T-helper 22 cell (primary cell): ENCODE measurements at places on chromosomes 2 and 18.

DNA sequence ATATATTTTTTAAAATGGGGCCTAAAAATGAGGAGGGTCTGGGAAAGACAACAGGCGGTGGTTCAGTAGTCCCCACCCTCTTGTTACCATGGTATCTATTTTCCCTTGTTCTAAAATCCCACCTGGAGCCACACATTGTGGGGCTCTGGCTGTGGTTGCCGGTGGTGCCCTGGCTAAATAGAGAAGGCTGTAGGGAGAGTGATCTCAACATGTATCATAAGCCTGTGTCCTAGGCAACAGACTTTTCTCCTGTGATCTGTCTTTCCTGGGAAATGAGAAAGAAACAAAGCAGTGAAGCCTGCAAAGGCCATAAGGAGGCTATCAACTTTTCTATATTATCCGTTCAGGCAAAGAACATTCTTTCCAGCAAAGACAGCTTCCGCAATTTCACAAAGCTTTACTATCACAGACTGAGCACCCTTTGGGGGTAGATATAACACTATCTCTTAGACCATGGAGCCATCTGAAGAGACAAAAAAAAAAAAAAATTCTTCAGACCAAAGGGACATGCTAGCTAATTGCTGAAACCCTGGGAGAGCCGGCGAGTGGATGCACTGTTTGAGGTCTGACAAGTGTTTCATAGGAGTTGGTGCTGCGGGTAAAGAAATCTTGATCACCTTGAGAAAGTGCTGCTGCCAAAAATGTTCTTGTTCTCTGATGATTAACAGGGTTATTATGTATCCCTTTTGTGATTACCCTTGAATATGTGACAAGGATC lies 879.2 kb upstream of the DDX18 start:
- DNase-seq = no peak

- no peak for DNase-seq
Measured at GRCh38 chr2:156708051-156708450, 271.9 kb downstream of the GPD2 start.

GRCh38 chr2:159211447-159212396 lies 74.8 kb downstream of the WDSUB1 start:
- DNase-seq = no peak

GRCh38 chr2:155310589-155310988 lies 612.1 kb downstream of the KCNJ3 start:
- DNase-seq = no peak

DNA sequence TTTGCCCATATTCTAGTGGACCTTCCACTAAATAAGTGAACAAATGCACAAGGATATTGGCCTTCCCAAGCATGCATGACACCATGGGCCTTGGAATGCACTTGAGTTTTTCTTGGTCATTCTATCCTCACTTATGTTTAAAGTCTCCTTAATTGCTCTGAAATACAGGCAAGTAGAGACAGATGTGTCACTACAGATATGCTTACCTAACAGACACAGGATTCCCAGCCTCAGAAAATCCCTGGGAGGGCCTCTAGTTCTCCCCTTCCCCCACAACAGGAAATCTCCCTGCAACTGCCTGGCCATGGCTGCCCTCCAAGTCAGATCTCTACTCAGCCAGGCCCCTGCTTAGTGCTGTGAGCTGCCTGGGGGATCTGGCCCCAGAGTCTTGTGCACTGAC lies 445.2 kb downstream of the IRS1 start:
- DNase-seq = no peak

DNA sequence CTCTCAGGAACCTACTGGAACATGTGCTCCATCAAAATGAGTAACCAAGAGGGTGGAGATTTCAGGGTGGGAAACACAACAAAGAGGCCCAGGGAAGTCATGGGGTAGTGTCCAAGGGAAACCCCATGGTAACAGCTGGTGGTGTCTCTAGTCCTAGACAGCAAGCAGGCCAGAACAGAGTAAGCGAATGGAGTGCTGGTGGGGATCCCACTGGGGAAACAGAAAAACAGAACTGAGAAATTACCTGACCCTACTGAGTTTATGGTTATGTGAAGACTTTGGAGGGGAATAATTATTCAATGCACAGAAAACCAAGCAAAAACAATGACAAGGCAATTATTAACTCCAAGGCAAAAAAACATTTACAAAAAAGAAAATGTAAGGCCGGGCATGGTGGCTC lies 16.9 kb downstream of the ERCC3 start:
- DNase-seq = no peak

- DNase-seq = no peak
Measured at GRCh38 chr2:126359494-126359893, 296.5 kb upstream of the GYPC start.

DNA sequence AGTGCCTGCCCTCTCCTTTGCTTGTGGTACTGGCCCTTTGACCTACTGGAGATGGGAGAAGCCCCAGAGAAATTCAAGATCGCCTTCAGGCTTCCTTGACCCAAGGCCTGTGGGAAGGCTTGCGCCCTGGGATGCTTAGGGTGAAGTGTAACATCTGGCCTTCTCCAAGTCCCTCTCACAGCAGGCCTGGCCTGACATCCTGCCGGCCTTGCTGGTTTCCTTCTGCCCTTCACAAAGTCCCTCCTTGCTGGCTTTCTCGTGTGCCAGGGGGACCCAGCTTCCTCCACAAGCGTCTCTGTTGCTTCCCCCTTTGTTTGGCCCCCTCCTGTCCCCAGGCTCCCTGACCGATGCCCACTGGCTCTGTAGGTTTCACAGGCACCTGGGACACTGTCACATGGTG lies 26.4 kb downstream of the TCF7L1 start:
- no peak for DNase-seq

DNA sequence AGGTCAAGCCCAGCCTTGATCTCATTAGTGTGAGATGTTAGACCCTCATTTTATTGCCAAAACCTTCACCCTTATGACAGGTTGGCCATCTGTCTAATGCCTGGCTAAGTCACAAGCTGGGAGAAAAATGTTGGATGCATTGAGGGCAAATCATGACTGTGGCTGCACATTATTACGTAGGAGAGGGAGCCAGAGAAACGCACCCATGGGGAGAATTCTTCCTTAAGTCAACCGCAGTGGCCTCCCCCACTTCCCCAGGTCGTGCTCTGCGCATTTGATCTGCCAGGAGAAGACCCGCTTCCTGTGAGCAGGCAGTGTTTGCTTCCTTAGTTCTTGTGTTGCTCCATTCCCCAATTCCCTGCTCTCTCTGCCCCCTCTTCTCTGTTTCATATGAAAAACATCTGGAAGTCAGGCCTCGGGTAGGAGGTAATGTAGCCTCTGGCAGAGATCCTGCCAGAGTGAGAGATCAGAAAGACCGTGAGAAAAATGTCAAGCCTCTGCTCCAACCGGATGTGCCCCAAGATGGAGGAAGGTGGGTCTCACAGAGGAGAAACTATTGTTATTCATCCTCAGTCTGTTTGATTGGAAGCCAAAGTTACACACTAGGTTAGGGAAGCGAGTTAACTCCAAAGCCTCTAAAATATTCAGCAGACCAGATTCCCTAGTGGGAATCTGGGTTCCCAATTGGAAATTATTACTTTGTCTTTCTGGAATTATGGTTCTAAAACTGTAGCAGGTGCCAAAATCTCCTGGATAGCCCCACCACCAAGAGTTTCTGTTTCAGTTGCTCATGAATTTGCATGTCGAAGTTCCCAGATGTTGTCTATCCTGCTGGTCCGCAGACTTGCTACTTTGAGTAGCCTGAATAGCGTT lies 144.3 kb upstream of the PELI1 start:
- DNase-seq = no peak

DNA sequence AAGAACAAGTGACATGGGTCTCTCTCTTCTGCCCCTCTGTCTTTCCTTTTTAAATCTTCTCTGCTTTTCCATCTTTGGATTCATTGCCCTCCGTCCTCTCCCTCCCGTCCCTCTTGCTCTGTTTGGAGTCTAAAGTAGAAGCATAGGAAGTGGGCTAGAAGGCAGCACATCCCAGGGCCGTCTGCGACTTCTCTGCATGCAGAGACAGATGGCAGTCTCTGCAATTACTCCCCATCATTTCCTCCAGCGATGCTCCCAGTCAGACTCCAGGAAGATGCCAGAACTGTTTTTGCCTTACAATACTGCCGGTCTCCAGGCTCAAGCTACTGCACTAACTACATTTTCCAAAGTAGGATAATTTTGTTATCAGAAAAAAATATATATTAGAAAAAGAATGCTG lies 35.2 kb upstream of the LPIN2 start:
- DNase-seq = no peak

GRCh38 chr2:127398239-127398590 lies 10.4 kb upstream of the MAP3K2 start:
- peak; percentile 23 for DNase-seq

DNA sequence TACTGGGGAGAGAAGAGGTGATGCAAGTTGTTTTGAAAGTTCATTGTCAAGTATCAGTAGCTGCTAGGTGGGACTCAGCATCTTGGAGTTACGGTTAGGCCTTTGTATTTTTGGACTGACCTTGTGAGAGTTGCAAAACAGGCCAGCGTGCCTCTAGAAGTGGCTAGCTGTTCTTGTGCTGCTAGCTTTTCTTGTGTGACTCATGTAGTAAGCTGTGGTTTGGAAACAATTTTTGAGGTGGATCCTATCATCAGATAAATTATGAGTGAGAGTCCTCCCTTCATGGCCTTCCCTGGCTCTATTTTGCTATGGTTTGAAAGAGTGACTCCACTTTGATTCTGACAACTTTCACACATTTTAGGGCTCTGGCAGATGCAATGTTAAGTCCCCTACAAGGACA lies 409.2 kb upstream of the HS6ST1 start:
- DNase-seq = no peak

GRCh38 chr2:19900931-19901441 lies 797 bp downstream of the TTC32 start:
- no peak for DNase-seq
